ENCODE measurements at places on chromosomes 7 and 10.
A peak's percentile ranks its signal among the peaks of the same experiment; 100 is the strongest.

DNA sequence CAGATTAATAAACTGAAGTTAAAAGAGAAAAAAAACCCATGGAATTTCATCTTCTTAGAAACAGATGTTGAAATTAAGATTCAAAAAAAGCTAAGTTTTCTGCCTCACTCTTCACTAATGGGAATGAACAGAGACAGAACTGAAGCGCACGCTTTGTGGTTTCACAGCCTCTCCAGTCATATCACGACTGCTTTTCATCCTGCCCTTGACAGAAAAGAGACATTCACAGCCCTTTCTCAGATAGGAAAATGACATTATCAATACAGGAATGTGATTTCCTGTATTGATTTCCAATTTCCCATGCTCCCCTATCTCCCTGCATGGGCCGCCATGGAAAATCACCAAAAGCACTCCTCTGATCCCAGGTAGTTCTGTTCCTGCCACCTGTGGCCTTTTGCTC lies 108.2 kb downstream of the PFKFB3 start:
- DNase-seq: no peak

DNA sequence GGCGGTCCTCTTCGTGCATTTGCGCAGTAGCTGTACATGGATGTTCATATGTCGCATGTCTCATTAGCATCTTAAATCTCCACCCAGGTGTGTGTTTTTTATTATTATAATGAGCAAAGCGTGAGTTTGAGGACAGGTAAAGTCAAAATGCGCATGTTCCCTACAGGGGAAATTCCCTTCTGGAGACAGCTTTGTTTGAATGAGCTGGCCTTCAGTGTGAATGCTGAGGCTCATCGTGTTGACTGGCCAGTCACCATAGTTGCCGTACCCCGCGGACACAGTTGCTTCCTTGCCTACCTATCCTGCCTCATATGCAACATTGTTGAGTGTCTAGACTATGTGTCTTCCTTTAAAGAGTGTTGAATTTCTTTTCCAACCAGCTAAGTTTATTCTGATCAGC lies 13.6 kb downstream of the LYZL1 start:
- no peak for DNase-seq

GRCh38 chr7:43569424-43569823 lies 13.5 kb upstream of the STK17A start:
- peak; percentile 81 for DNase-seq

- no peak for DNase-seq
Observed at GRCh38 chr10:73424478-73424877, 8.9 kb downstream of the MSS51 start.

- peak; percentile 40 for DNase-seq
Observed at GRCh38 chr10:70461397-70462348, 16.9 kb upstream of the PALD1 start.

DNA sequence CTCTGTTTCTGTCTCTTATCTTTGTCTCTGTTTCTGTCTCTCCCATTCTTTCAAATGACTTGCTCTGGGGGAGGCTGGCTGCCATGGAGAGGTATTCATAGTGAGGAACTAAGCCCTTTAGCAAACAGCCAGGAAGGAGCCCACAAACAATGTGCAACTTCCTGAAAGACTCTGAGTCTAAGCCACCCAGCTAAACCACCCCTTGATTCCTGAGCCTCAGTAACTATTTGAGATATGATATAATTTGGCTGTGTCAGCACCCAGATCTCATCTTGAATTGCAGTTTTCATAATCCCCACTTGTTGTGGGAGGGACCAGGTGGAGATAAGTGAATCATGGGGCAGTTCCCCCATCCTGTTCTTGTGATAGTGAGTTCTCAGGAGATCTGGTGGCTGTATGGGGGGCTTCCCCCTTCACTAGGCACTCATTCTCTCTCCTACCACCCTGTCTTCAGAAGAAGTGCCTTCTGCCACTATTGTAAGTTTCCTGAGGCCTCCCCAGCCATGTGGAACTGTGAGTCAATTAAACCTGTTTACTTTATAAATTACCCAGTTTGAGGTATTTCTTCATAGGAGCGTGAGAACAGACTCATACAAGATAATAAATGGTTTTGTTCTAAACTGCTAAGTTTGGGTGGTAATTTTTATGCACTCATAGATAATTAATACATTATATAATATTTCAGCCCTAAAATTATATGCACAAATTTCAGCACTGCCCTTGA lies 121.2 kb upstream of the FOXP2 start:
- peak; percentile 4 for DNase-seq

- no peak for DNase-seq
Observed at GRCh38 chr7:1593091-1593866, 23.4 kb upstream of the PSMG3 start.

DNA sequence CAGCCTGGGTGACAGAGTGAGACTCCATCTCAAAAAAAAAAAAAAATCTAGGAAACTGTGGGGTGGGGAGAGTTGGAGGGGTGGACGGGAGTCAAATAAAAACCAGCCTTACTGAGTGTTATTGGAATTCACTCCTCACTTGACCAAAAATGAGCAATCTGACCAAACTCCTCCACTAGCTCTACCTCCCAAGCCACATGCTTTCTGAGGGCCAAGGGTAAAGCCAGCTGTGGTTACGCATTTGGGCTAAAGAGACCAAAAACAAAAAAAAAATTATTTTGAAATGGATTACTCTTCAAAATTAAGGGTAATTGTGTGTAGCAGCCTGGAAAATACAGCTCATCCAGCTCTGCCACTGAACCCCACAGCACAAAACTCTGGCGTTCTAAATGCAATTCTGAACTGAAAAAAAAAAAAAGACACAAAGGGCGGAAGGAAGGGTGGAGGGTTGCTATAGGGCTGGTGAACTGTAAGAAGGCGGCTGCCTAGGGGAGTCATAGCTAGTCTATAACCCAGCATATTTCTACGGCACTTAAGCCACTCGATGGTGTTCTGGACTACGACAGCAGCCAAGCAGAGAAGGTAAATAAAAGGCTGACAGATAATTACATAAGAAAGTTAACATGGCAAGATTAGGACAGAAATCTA lies 7.8 kb downstream of the ELMO1 start:
- no peak for DNase-seq

DNA sequence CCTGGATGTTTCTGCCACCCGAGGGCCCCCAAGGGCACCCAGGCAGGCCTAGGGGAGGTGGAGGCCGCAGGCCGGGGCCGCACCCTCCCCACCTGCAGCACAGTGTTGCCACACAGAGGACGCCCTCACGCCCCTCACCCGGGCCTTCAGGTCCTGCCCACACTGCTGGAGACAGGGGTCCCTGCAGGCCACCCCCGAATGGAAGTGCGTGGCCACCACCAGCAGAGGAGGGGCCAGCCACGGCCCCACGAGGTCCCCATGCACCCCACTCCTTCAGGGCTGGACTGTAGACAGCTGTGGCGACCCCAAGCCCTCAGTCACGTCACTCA lies 35.4 kb downstream of the ADAP1 start:
- DNase-seq: no peak

DNA sequence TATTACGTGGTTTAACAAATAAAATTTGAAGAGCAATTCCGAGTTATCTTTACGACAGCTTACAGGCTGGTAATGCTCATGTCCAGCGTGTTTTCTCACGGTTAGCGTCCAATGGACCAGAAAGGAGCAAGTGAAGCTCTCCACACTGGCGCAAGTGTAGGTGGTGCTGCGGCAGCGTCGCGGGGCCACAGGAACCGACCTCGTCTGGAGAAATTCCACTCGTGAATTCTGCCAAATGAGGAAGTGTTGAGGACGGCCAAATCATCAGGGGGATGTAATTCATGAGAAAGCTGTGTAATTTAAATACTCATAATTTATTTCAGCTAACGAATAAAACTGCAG lies 350 bp upstream of the ZNF37A start:
- no peak for DNase-seq

DNA sequence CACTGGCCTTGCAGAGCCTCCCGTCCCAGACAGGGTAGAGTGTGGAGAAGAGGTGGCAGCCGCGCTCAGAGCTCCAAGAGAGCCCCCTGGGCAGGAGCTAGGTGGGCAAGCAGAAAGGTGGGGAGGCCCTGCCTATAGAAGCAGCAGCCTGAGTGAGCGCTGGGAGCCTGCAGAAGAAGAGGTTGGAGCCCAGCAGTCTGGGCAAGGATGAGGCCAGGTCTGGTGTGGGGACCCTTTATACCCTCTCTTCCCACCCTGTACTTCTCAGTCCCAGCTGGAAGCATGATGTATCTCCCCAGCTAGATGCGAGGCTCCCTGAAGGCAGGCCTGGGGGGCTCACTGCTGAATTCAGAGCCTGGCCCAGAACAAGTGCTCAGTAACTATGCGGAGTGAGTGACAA lies 44.5 kb upstream of the ZMIZ1 start:
- no peak for DNase-seq
